ENCODE measurements at places on chromosomes 5 and 9.

GRCh38 chr5:109788596-109788995, 98.9 kb downstream of the MAN2A1 start:
- DNase-seq: no peak

- DNase-seq: no peak
Observed at GRCh38 chr5:14204785-14205321, 61.7 kb downstream of the TRIO start.

GRCh38 chr5:81409896-81410295, 16.0 kb upstream of the ACOT12 start:
- DNase-seq: no peak

DNA sequence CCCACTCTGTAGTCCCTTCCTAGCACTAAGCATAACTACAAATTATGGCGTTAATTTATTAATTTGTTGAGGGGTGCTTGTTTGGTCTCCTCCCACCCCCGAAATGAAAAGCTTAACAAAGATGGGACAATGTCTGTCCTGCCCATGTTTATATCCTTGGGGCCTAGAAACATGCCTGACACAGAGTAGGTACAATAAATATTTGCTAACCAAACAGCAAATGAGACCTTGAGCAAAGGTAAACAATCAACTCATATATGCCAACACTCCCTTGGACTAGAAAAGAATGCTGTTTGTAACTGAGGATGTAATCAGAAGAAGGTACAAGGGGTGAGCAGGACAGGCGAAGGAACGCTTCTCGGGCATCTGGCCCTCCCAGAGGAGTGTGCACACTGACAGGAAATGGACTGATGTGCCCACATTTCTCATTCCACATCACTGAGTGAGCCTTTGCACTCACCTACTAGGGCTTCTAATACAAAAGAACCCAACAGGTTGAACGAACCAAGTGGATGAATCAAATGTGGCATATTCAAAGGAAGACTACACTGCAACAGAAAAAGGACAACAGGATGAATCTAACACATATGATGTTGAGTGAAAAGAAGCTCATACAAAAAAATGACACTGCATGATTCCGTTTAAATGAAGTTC, 66.8 kb downstream of the MED27 start:
- DNase-seq: no peak

- no peak for DNase-seq
Observed at GRCh38 chr5:95928724-95929253, 32.9 kb downstream of the ELL2 start.

DNA sequence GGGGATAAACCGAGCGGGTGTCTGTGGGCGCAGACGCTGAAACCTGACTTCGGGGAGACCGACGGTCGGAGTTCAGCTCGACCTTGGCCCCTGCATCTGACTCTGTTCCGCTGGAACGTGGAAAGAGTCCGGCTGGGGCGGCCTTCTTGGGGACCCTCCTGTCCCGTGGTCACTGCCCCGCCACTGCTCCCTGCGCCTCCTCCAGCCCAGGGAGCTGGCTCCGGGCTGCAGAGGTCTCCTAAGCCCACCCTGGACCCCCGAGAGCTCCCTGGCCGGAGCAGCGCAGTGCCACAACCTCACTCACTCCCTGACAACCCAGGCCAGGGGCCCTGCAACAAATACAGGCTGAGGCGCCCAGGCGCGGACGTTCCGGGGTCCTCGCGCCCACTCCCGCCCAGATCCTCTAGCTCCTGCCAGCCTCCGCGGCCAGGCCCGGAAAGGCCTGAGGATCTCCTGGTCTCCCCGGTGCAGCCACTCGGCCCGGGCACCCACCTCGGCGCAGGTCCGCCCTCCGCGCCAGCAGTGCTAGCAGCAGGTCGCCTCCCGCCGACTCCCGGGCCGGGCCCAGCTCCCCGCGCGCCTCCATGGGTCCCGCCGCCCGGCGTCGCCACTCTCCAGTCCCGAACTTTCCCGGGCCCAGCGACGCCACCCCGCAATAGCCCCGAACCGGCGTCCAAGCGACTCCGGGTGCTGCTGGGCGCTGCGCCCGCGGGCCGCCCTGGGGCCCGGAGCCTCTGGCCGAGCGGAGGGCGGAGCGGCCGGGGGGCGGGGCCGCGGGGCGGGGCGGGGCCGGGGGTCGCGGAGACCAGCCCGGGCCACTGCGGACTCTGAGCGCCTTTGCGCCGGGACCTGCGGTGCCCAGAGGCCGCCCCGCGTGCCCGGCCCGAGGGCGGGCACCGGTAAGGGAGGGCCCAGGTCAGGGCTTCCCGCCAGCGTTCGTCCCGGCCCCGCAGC, 2.2 kb downstream of the LHX3 start:
- no peak for DNase-seq

DNA sequence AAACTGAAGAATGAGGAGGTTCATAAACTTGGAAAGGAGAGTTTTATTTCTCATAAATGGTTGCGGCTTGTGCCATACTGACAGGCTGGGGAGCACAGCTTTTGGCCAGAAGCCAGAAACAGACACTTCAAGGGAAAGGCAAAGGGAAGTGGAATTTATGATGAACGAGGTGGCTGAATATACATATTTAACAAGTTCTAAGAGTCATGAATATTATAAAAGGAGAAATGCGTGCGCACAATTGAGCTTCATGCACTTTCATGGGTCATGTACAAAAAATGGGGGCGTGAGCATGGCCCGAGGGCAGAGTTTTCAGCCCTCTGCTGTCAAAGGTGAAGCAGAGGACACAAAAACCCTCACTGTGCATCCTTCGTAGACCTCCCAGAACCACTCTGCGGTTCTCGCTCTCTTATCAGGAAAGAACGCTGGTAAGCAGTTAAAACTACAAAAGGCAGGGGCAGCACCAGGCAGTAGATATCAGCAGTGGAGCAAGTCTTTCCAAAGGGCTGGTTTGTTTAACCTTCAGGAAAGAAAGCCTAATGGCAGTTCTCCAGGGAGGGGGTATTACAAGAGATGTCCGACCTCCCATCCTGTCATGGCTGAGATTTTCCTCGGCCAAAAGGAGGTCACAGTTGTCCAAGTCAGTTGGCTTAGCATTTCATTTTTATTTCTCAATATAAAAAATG, 29.0 kb downstream of the AUH start:
- no peak for DNase-seq

DNA sequence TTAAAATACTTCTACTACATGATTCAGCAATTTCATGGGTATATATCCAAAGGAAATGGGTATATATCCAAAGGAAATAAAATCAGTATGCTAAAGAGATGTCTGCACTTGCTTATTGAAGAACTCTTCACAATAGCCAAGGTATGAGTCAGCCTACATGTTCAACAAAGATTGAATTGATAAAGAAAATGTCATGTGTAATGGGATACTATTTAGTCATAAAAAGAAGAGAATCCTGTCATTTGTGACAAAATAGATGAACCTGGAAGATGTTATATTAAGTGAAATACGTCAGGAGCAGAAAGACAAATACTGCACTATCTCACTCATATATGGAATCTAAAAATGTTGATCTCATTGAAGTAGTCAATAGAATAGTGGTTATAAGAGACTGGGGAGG, 944.5 kb upstream of the CTNND2 start:
- no peak for DNase-seq

GRCh38 chr5:145598983-145599382, 236.2 kb downstream of the PRELID2 start:
- DNase-seq: no peak

- no peak for DNase-seq
Observed at GRCh38 chr5:136195971-136196820, 3.2 kb upstream of the SMIM32 start.

GRCh38 chr5:135036405-135036804, 2.4 kb upstream of the PITX1 start:
- no peak for DNase-seq

- no peak for DNase-seq
Observed at GRCh38 chr9:105154723-105155191, 89.7 kb upstream of the SLC44A1 start.

GRCh38 chr5:80182809-80183580, 72.9 kb downstream of the SERINC5 start:
- no peak for DNase-seq

DNA sequence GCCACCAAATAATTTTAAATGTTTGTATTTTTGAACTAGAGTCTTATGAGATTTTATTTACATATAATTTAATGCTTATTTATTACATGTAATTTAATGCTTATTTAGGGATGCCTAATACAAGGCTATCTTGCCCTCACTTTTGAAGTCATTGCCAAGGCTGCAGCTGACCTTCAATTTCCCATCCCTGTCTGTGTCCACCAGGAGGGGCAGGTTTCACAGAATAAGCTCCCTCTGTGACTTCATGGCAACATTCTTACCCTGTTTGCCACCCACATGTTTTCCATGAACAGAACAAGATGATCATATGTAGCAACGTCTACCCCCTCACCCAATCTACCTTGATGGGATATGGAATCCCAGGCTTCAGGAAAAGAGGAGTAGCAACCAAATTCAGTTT, 27.0 kb downstream of the C5 start:
- DNase-seq: peak; percentile 35

GRCh38 chr9:16668734-16669295, 201.7 kb downstream of the BNC2 start:
- DNase-seq: no peak

GRCh38 chr5:146527785-146528184, 11.8 kb upstream of the GPR151 start:
- no peak for DNase-seq

- DNase-seq: no peak
Observed at GRCh38 chr5:39063037-39063436, 11.2 kb downstream of the RICTOR start.

GRCh38 chr9:79693750-79694149, 122.0 kb downstream of the TLE4 start:
- no peak for DNase-seq

DNA sequence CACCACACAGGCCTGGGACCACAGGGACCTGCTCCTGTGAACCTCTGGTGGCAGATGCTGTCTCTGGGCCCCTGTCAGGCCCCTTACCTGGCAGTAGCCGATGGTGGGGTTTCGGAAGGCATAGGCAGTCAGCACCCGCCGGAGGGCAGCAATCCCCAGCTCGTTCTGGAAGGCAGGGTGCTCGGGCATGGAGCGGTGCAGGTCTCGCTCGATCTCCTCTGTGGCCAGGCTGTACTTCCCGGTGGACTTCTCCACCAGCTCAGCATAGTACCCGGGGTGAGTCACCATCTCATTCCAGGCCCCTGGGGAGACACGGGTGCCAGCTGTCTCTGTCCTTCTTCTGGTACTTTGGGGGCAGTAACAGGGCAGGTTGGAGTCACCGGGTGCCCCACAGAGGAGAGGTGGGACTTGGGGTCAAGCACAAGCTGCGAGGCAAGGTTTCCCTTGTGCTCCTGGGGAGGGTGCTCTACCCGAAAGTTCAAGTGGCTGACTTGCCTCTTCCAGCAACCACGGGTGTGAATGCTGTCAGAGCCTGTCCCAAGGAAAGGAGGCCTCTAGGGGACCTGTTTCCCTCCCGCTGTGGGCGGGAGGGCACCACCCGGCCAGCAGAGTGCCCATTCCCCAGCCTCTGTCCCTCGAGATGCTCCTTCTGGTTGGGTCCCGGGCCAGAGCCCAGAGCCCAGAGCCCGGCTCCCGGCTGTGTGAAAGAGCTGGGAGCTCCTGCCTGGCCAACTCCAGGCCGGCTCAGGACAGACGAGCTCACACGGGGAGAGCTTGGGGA, 19.8 kb upstream of the MRNIP start:
- DNase-seq: no peak

GRCh38 chr9:111661802-111662521, 557 bp downstream of the GNG10 start:
- DNase-seq: peak; percentile 76

DNA sequence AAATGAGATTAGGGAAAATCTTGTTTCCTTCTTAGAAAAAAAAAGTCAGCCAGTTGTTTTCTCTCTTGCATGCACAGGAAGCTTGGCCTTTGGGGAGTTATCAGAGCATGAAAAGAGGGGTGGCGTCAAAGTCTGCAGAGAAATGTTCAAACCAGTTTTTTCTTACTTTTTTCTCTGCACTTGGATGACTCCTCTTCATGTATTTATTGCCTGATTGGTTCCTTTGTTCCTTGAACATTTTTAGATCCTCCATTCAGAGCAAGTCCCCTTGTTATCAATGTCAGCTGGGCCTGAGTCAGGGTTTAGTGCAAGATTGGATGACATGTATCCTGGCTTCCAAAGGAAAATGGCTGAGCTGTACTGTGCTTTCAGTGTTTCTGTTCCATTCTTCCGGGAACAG, 392.6 kb upstream of the BRINP1 start:
- DNase-seq: no peak

DNA sequence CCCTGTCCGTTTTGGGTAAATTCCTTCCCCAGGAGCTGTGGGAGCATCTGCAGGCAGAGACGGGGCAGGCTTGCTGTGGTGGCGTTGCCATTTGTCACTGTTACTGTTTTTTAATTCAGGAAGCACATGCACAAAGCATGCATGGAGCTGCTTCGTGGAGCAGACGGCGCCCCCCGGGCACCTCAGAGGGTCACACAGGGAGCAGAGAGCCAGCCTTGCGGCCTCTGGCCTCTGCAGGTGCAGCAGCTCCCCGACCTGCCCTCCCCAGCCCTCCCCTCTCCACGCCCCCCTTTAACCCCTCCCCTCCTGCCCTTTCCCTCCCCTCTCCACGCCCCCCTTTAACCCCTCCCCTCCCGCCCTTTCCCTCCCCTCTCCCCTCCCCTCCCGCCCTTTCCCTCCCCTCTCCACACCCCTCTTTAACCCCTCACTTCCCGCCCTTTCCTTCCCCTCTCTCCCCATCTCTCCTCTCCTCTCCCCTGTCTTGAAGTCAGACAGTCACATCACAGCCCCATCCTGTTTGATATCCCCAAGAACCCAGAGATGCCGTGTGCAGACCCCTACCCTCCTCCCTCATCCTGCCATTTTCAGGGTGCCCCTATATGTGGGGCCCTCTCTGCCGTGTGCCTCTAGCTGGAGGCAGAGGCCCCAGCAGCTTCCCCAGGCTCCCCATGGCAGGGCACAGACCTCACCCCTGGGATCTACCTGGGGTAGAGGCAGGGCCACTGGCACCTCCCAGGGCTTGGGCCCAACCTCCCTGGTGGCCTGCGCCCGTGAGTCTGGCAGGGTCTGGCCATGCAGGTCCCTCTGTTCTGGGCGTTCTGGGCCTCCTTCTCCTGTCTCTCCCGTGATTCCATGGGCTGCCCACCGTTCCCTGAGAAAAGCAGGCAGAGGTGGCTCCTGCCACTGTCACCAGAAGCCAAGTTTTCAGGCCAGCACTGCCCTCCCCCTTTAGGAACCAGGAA, 29.6 kb upstream of the UBAC1 start:
- no peak for DNase-seq

GRCh38 chr5:160186480-160186879, 42.8 kb upstream of the FABP6 start:
- DNase-seq: no peak

DNA sequence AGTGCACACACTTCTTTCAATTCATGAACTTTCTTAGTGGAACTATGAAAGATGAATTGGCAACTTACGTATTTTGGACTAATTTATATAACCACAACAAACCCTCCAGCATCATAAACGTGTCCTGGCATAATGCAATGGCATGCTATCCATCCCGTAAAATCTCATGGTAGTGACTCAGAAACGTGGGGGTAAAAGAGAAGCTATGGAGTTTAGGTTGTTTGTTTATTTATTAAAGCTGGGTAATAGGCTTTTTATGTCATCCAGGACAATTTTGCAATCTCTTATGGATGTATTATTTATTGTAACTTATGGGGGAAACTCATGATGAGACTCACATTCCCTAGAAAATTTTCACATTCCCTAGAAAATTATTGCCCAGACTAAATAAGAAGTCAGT, 106.3 kb downstream of the GDA start:
- DNase-seq: no peak

GRCh38 chr9:136568288-136569081, 22.6 kb upstream of the NOTCH1 start:
- DNase-seq: no peak

GRCh38 chr9:109297899-109298298, 23.0 kb downstream of the EPB41L4B start:
- DNase-seq: no peak

All from AG08396 (cell line).